ENCODE measurements at places on chromosomes 4 and X.

DNA sequence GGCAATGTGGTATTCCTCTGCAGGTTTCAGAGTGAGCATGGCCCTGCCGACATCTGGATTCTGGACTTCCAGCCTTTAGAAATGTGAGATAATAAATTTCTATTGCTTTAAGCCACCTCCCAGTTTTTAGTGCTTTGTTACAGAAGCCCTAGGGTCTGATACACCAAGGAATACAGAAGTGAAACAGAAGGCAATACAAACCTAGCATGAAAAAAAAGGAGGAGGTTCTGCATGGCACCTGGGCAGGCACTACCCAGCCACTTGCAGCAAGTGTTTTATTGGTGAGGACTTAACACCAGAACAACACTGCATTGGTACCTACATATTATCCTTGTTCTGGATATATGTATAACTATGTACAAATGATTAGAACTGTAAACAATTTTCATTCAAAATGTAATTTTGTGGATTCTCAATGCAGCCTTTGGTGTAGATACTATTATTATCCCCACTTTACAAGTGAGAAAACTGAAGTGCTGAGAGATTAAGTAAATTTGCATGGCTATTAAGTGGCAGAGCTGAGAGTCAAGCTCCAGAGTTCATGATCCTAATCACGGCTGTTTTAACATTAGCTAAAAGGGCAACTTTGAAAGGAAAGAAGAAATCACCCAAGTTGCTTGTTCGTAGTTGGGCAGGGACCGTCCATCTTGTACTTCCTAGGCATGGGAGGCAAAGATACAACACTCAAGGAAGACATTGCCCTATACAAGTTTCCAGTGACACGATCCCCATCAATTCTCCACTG lies 71.8 kb downstream of the IL21 start:
- DNase-seq: no peak

- no peak for DNase-seq
These were observed 1174.4 kb upstream of the PCDH10 start for GRCh38 chr4:131974730-131975129.

GRCh38 chrX:77937291-77937690 lies 26.8 kb downstream of the ATP7A start:
- DNase-seq: no peak

DNA sequence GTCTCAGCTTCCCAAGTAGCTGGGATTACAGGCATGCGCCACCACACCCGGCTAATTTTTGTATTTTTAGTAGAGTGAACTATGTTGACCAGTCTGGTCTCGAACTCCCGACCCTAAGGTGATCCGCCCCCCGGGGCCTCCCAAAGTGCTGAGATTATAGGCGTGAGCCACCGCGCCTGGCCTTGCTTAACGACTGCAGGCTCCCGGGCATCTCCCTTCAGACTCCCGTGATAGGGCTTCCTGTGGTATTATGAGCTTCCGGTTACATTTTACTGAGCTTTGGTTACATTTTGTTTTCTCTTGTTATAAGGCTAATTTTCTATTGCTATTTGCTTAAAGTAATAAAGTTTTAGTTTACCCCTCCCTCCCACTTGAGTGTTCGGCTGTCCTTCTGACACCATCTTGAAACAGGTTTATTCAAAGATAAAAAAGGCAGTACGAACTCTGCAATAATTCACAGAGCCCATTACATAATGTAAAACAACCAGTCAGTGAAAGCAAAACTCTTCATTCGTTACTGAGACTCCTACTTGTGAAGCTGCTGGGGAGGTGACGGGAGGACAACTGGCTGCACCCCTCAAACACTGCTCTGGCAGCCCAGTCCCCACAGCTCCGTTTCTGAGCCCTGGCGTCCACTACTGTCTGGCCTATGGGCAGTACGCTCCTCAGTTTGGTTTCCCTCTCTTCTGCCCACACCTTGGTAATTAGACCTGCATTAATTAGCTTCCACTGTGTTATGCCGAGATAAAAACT lies 795.7 kb upstream of the SLIT2 start:
- no peak for DNase-seq

DNA sequence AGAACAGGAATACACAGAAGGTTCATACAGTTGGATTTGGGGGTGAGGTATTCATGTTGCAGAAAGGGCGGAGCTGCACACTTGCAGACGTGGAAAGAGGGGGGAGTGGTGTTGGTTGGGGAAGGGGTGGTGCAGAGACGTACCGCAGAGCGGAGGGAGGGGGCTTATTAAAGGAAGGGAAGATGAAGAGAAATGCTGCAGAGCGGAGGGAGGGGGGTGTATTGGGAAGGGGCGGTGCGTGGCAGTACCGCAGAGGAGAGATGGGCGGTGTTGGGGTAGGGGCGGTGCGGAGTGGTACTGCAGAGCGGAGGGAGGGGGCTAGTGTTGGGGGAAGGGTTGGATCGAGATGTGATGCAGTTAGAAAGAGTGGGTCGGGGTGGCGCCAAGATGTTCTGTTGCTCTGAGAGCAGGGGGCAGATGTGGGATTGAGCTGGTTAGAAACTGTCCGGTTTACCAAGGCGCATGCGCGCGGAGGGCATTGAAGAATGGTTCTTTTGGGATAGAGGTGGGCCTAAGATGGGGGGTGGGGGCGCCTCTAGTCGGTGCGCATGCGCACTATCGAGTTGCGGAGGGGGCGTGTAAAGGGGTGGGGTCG lies 900 bp downstream of the TRO start:
- DNase-seq: no peak

DNA sequence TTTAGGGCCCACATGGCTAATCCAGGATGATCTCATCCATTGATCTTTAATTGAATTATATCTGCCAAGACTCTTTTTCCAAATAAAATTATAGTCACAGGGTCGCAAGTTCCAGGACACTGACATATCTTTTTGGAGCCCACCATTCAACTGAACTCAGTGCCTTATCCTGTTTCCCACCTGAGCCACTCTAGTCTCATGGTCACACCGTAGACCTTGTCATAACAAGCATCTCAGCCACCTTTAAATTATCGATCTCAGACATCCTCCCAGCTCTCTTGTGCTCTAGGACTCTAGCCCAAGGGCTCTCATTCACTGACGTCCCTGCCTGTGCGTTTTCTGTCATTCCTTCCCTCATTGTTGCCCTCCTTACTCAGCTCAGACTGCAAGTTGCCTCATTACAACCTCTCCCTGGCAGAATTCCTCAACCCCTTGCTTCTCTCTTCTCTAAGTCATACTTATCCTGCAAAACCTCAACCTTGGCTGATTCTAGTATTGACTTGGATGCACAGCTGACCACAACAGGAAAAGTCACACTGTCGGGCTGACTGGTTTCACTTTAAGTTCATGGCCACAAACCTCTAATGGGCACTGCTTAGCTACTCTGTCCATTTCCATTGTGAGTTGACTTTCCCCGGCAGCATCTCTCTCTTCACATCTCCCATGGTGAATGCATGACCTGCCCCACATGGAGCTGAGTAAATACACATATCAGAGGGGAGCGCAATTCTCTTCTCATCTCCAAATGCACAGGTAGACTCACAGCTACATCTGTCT lies 91.0 kb upstream of the TRIM2 start:
- DNase-seq: no peak

DNA sequence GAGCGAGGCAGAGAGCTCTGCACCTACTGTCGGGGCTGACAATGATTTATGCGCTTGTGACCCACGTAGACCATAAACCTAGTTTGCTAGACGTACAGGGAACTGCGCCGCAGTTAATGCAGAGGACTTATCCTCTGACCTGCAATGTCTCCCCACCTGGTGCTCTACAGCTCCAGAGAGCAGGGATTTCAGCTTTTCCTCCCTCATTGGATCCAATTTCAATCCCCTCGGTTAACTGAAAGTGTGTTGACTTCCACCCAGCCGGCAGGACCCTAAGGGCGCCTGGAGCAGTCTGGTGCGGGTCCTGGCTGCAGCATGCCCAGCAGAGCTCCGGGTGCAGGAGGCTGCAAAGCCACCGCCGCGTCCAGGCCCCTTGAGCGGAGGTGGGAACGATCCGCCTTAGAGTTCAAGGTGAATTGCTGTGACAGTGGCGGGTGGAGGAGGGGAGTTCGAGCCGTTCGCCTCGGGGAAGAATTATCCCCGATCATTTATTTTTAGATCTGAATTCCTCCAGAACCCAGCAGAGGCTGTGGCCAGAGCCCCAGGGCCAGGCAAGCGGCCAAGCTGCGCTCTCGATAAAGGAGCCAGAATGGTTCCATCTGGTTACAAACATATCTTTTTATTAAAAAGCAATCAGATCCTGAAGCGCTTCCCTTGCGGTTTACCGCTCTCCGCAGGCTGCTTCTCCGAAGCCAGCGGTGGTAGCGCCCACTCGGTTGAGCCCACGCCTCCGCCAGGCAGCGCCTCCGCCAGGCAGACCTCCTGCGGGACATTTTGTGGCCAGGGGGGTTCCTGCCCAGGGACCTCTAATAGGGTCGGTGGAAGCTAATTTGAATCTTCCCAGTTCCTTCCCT lies 66.0 kb downstream of the FBXO8 start:
- DNase-seq: no peak

DNA sequence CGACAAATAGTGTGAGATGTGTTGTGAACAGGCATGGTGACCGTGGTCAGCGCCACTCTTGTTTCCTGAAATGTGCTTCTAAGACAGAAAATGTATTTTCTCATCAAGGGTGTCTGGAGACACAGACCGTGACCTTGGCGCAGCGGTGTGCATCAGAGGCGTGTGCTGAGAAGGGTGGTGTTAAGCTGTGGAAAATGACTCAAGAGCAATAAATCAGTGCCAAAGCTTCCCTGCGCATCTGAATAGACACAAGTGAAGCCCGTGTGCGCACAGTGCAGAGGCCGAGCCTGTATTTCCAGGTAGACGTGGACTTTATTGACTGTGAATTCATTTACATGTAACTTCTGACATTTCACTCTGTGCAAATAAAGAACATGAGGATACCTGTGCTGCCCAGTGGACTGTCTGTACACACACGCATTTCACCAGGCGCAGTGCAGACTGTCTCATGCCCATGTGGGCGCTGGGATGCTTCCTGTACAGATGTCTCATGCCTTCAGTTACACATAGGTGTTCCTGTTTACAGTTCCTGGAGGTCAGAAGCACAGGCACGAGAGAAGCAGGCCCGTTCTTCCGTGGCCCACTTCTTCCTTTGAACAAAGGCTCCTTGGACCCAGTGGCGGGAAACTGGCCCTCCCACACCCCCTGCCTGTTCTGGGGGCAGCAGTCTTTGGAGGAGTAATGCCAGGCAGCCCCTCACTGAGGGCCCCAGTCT lies 31.9 kb downstream of the NSG1 start:
- no peak for DNase-seq

- no peak for DNase-seq
These were observed 11.8 kb downstream of the CTSO start for GRCh38 chr4:155941820-155942219.

GRCh38 chr4:148632476-148632875 lies 190.3 kb upstream of the NR3C2 start:
- DNase-seq: no peak

- DNase-seq: no peak
These were observed 816.4 kb upstream of the FRG1 start for GRCh38 chr4:189124149-189124758.

GRCh38 chr4:188976644-188977115 lies 837.4 kb downstream of the TRIML1 start:
- DNase-seq: no peak

DNA sequence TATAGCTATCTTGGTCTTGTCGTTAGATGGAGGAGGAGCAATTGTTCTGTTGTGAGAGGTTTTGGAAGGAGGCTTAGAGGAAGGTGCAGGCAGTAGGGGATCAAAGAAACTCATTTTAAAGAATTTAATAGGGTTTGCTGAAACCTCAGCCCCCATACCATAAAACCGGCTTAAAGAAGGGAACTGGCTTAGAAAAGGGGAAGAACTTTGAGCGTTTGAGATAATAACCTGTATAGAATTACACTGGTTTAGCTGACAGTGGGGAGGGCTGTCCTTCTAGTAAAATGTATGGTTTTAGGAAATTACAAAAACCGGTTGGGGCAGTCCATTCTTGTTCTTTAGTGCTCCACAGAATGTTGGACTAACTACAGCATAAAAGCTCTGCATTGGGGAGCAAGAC lies 128.1 kb downstream of the KDM6A start:
- no peak for DNase-seq

- DNase-seq: no peak
These were observed 136.5 kb downstream of the RTL3 start for GRCh38 chrX:78522601-78523000.

- no peak for DNase-seq
These were observed 397.4 kb upstream of the ZFP42 start for GRCh38 chr4:187598196-187598595.

GRCh38 chr4:93183576-93183975 lies 645.0 kb upstream of the ATOH1 start:
- DNase-seq: no peak

DNA sequence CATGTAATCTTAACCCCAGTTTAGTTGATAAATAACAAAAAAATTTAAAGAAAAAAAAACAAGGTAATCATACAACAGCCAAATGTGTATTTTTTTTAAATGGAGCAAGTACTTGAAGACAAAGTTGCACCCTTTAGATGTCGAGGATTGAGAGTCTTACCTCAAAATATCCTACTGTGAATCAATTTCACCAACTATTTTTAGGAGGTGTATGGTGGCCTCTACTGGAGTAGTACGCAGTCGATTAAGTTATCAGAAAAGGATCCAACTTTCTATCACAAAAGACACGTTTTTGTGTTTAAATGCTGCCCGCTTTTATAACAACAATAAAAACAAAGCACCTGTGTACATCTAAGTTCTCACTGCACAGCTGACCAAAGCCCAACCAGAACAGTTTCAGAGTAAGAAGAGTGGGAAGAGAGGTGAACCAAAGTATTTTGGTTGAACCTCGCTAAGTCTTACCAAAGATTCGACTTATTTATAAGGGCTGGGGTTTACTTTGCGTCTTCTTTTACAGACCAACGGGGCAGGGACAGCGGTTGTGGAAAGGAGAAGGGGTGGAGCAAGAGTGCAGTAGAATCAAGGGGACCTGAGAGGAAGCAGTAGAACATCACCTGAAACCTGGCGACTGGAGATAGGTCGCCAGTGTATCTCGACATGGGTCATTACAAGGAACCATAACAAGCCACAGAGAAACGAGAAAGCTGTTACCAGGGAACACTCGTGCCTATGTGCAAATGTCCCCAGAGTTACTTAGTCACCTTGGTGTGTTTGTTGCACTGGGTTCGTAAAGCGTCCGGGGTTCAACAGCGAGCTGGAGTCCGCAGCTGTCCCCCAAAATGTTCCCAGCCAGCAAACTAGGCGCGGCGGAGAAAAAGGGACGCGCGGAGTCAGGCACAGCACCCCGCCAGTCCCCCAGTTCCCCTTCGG lies 1.1 kb downstream of the RPS6KA6 start:
- no peak for DNase-seq

DNA sequence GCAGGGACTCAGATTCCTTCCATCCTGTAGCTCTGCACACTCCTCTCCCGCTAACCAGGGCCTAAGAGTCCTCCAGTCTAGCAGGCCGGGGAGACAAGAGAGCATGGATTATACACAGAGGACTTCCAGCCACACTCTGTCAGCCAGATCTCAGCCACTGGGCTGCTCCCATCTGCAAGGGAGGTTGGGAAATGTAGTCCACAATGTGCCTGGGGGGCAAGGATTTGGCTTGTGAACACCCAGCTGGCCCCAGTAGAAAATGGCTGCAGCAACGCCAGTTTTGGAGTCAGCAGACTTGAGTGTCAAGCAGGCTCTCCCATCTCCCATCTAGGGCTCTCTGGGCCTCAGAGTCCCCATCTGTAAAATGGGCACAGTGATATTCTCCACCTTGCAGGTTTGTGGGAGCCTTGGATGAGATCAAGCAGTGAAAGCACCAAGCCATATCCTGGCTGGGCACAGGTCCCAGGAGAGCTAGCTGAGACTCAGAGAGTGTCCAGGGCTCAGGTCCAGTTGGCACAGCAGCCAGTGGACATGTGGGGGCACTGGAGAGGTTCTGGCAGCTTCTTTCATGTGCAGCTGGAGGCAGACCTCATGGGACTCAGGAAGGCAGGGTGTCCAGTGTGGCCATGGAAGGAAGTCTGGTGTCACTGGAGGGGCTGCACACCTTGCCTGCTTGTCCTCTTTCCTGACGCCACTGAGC lies 14.6 kb downstream of the PSAPL1 start:
- no peak for DNase-seq
